Stimulated activated CD8-positive, alpha-beta memory T cell treated with anti-CD3 and anti-CD28 coated beads, Interleukin-4, amount 100 ng/mL, for 1 hour (primary cell): ENCODE measurements at places on chromosomes 5 and 9.

- no peak for DNase-seq
Measured at GRCh38 chr5:80246001-80246758, 9.7 kb downstream of the SERINC5 start.

- no peak for DNase-seq
Measured at GRCh38 chr5:32342656-32343055, 29.9 kb upstream of the MTMR12 start.

- no peak for DNase-seq
Measured at GRCh38 chr9:132978451-132979131, at the start of gene GFI1B. Gene GFI1B (plus strand): TSS chr9:132978694. CDS start chr9:132986679, 7,985 bp downstream.

- no peak for DNase-seq
Measured at GRCh38 chr9:121756474-121757280, 105.2 kb downstream of the DAB2IP start.

DNA sequence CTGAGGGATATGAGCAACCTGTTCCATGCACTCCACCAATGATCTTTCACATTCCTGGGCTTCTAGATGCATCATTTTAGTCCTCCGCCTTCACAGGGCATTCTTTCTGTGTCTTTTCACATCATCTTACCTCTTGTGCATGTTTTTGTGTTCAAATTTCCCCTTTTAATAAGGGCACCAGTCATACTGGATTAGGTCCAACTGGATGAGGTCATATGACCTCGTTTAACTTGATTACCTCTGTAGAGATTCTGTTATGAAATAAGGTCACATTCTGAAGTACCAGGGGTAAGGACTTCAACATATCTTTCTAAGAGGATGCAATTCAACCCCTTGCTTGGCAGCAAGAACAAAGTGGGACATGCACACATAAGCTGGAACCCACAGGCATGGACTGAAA lies 335.3 kb upstream of the TLE4 start:
- DNase-seq, result no peak

DNA sequence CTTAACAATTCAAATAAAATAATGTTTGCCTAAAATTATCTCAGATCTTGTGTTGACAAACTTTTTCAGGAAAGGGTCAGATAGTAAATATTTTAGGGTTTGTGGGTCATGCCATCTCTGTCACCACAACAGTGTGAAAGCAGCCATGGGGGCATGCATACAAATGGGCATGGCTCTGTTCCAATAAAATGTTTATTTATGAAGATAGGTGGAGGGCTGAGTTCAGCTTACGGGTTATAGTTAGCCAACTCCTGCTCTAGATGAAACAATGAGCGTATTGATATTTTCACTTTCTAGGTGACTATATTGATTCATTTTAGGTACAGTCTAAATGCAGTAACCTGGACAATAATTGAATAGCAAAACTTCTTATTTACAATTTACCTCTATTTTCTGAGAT lies 533.8 kb upstream of the CLINT1 start:
- no peak for DNase-seq

DNA sequence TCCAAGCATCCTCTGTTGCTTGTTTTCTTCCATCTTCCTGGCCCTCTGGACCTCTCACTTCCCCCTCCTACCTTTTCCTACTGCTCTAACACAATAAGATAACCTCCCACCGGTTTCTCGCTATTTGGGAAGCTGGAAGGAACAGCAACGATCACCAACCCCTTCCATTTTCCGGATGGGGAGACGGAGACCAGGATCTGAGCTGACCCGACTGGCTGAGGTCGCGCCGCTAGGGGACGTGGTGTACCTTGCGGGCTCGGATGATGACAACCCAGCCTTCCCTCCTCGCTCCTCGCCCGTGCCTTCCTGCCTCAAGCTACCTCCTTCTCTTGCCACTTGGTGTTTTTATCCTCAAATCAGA lies 1.9 kb downstream of the LPAR1 start:
- no peak for DNase-seq

DNA sequence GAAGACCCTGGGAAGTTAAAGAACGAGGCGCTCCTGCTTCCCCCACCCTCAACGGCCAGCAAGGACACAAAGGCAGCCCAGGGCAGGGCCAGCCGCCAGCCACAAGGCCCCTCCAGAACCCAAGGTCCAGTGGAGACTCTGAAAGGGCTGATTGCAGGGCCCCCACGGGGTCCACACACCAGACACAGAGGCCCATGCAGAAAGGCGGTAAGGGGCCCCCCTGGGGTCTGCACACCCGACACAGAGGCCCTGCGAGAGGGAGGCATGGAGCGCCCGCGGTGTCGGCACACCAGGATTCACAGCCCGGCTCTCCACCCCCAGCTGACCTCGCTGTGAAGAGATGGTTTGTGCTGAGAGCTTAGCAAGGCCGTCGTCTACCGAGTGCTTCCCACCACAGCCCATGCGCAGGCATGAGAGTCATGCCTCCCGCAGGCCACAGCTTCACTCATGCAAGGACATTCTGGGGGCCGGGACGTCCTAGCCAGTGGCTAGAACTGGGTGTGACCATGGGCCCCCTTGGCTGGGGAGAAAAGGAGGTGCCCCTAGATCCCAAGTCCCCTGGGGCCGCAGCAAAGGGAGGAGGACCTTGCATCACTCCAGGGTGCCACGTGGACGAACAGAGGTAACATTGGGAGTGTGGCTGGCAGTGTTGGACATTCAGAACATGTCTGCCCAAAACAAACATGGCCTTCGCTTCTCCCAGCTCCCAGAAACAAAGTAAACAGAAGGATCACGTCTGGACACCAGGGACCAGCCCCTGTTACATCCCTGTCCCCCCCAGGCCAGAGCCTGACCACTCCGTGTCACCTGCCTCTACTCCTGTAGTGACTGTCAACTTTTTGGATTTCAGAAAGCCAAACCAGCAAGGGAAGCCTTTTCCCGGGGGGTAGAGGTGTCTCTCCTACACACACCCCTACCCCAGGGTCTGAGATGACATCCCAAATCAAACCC lies 9.8 kb downstream of the BRD3 start:
- no peak for DNase-seq

DNA sequence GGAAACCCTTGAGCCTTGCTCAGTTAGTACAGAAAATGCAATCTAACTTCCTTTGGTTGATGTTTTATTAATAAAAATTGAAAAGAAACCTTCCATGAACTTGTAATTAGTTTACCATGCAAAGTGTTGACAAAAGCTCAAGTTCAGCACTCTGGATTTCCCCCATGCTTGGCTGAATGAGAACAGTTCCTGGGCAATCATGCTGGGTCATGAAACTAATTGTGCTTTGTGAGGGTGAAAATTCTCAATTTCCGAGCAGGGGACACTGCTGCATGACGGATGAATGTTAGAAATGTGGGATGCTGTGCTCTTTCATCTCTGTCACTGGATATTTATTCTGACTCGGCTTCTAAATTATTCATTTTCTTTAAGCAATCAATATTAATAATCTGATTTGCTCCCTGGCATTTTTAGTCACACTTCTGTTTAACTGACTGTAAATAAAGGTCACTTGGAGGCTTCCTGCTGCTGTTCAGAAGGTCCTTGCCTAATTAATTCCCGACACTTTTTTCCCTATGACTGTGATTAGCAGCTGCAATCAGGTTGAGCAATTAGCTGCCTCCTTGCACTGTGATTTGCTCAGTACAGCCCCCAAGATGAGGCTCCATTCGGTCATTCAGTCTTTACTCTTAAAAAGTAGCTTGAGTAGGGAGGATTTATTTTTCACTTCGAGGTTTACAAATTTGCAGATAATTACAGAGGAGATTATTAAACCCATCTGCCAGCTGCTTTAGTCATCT lies 678.1 kb upstream of the ZNF608 start:
- DNase-seq, result no peak

DNA sequence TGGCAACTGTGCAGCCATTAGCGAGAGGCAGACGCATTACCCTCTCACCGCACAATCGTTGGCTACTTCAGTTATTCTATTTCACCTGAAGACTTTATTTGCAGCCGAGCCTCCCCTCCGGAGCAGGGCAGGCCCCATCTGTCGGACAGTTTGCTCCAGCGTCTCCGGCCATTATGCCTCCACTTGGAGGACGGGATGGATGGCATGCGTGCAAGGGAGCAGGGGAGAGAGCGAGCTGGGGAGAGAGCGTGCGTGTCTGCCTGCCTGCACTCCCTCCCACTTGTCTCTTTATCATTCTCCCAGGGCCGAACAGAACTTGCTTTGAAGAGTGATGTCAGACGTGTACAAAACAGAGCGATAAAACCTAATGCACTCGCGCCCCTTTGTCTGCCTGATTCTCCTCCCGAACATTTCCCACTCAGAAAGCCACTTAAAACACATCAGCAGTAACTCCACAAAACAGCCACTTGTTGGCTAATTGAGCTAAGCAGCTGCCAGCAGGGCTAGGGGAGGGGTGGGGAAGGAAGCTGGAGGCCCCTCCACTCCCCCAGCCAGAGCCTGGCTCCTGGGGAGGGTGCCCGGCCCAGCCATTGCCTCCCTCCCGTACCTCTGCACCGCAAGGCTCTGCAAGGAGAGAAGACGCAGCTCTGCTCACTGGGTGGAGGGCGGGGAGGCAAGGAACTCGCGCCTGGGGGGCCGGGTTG lies 43.4 kb upstream of the FUBP3 start:
- DNase-seq, result no peak

DNA sequence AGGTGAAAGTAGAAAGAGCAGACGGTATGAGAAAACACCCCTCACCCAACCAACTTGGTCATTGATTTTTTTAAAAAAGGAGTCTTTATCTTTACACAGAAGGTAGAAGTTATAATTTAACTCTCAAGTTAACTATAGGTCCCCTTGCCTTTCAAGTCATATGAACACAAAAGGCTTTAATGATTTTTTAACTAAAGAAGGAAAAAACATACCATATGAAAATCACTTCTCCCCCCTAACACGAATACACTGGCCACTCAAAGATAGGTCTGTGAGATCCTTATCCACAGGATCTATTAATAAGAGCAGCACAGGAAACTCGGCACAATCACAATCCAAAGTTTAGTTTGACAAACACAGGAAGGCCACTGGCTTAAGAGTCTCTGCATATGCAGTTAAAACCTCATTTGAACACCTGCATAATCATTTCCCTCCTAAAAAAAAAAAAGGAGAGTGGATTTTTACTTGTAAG lies 138.0 kb downstream of the ENC1 start:
- DNase-seq, result no peak

GRCh38 chr5:149268928-149269557 lies 2.6 kb upstream of the AFAP1L1 start:
- no peak for DNase-seq

DNA sequence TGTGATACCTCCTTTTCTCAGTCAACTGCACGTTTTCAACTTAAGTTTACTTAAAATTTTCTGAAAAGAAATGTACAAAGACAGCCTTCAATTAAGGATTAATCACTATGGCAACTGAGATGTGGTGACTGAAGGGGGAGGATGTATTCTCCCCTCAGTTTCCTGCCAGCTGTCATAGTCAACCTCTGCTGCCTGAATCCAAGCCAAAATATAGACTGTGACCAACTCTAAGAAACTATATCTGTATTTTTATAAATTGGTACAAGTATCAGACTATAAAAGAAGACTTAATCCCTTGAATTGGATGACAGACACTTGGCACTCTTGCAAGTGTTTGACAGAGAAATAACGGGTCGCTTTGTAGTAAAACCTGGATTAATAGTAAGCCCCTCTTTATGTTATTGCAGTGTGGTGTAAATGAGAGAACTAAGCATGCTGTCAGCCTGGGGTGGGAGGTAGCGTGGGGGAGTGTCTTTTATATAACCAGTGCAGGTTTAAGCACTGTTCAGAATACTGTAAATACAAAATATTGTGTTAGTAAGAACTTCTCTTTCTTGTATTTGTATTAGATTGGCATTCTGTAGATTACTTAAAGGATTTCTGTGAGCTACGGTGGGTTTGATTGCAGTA lies 106.4 kb downstream of the ERCC6L2 start:
- no peak for DNase-seq
